Effector memory CD8-positive, alpha-beta T cell (primary cell): ENCODE measurements at places on chromosomes 2 and 18.

- DNase-seq, result no peak
Observed at GRCh38 chr2:224561234-224562005, 23.7 kb downstream of the CUL3 start.

DNA sequence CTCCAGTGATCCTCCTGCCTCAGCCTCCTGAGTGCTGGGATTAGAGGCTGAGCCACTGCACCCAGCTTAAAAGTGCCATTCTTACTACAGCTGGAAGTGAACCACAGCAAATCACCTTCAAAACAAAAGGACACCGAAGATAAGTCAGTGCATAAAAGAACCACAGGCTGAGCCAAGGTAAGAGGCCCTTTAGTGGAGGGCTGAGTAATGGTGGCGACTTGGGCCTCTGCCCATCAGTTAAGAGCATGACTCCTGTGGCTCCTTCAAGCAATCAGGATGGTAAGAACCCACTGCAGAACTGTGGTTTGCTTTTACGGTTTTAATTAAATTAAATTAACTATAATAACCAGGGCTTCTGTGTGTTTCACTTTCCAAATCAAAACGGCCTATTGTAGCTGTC is 75.1 kb downstream of the CTAGE1 start:
- DNase-seq, result peak; percentile 60

DNA sequence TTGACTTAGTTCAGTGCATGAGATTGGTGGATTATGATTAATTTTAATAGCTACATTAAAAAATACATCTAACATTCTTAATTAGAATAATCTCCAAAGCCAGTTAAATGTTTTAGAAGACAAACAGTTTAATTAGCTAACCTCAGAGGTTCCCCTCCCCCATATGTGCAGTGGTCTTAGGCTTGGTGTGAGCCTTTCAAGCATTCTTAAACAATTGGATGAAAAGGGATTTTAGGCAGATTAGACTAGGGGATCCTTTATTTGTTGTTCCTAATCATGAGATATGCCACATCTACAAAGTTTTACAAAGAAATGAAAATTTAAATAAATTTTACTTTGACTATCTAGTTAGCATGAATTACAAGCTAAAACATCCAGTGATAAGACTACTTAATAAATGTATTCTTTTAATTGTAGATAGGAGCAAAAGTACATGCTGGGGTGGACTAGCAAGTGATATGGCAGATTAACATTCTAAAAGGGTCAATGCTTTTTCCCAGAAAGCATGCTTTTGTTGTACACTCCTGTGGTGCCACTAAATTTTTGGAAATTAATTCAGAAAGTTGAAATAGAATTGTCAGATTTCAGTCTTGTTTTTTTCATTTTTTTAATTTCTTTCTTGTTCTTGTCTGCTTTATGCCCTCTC is 42.7 kb upstream of the OTX1 start:
- no peak for DNase-seq

- DNase-seq, result no peak
Observed at GRCh38 chr2:217880891-217881290, 121.9 kb downstream of the TNS1 start.

- peak; percentile 4 for DNase-seq
Observed at GRCh38 chr2:206981739-206982340, 42.5 kb downstream of the CPO start.

- DNase-seq, result no peak
Observed at GRCh38 chr18:64974391-64975125, 776.3 kb upstream of the CDH7 start.

DNA sequence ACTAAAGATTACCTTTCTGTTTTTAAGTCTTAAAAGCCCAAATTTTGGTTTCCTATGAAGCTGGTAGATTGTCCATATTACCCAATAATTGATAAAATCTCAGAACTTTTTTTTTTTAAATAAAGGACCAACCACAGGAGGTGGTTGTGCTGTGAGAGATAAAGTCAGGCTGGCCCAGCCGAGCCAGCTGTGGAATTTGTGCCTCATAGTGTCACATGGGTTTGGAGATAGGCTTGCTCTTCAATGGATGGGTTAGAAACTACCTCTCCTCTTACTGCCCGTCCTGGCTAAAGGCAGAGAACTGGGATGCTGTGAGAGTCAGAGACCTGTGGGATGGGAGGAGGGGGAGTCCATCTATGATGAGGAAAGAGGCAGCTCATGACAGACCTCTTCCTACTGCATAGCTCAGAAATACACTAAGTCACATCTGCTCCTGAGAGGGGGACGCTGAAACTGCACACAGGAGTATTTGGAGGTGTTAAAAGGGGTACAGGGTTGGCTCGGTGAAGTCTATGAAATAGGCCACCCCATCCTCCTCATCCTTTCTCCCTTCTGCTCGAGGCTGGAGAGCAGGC is 99.7 kb upstream of the MGAT4A start:
- no peak for DNase-seq

DNA sequence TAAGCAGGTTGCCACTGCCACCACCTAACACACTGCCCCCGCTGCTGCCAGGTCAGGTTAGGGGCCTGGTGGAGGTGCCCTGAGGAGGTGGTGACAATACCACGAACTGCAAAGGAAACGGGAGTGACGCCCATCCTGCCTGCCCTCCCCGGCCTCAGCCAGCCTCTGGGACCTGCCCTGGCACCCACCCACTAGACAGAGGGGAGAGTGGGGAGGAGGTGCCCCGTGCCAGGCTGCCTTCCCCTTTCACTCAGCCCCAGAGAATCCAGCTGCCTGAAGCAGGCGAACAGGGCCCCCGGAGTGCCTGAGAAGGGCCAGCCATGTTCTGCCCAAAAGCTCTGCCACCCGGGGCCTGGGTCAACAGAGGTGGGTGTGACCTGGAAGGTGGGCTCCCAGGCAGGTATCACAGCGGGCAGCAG is 44.5 kb upstream of the FOSL2 start:
- DNase-seq, result peak; percentile 82

DNA sequence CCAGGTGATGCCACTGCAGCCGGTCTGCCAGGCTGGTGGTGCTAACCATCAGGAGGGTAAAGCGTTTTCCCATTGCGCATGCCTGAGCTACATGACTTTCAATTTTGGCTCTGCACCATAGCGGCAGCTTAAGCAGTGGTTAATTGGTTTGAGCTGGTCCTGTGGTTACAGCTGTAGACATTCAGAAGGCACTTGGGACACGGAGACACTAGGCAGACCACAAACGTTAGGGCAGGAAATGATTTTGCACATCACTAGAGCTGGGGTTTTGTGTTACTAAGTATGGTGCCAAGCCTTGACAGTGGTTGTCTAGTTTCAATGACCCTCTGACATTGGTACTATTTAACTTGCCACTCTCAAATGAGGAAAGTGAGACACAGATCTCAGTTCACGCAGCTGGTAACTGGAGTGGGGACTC is 28.9 kb upstream of the CNOT11 start:
- DNase-seq, result peak; percentile 55

GRCh38 chr2:158580760-158581159 is 124.0 kb downstream of the PKP4 start:
- DNase-seq, result no peak
